ENCODE measurements at places on chromosomes 6 and 20.

GRCh38 chr6:37916675-37917074 is 97.1 kb downstream of the ZFAND3 start:
- no peak for DNase-seq

- DNase-seq: no peak
These were observed 233.1 kb upstream of the ARID1B start for GRCh38 chr6:156544046-156544445.

GRCh38 chr6:123829302-123829953 is 25.8 kb downstream of the NKAIN2 start:
- no peak for DNase-seq

- DNase-seq: no peak
These were observed 480.0 kb upstream of the JAG1 start for GRCh38 chr20:11153819-11154218.

DNA sequence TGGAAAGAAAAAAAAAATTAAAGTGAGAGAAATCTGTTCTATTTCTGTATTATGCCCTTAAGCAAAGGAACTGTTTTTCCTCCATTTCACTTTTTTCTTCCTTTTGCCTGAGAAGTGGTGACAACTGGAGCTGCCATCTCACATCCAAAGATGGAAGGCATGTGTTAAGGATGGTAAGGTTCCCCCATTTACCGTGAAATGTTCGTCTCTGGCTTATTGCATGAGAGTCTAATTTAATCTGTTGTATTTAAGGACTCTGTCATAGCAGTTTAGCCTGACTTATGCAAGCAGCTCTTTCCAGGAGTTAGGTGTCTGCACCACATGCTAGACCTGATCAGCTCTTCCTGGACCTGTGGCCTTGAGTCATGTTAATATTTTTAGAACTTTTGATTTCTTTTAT is 389.5 kb upstream of the MAP3K7 start:
- no peak for DNase-seq

GRCh38 chr6:169208011-169208410 is 45.6 kb downstream of the THBS2 start:
- no peak for DNase-seq

DNA sequence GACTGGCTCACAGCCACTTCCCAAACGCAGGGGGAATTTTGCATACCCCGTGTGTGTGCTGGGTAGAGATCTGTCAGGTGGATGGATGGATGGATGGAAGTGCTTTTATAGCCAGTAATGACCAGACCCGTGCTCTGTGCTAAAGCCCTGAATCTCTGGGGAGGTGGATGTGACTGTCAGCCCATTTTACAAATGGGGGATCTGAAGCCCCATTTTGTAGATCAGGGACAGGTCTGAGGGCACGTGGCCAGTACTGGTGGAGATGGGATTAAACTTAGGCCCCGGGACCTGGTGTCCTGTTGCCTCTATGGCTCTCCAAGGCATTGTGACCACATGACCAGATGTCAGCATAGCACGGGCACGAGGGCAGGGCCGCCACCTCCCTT is 38.2 kb upstream of the ZBP1 start:
- DNase-seq: no peak

DNA sequence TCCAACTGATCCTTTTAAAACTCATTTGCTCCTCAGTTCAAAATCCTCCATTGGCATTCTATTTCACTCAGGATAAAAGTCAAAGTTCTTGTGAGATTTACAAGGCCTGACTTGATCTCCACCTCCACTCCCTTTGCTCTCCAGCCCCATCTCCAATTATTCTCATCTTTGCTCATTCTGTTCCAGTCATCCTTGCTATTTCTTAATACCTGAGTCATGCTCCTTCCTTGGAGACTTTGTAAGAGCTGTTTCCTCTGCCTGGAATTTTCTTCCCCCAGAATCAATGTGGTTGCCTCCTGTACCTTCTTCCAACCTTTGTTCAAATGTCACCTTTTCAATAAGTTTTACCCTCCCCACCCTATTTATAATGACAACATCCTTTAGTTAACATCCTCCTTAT is 373.5 kb downstream of the HTR1B start:
- DNase-seq: no peak

DNA sequence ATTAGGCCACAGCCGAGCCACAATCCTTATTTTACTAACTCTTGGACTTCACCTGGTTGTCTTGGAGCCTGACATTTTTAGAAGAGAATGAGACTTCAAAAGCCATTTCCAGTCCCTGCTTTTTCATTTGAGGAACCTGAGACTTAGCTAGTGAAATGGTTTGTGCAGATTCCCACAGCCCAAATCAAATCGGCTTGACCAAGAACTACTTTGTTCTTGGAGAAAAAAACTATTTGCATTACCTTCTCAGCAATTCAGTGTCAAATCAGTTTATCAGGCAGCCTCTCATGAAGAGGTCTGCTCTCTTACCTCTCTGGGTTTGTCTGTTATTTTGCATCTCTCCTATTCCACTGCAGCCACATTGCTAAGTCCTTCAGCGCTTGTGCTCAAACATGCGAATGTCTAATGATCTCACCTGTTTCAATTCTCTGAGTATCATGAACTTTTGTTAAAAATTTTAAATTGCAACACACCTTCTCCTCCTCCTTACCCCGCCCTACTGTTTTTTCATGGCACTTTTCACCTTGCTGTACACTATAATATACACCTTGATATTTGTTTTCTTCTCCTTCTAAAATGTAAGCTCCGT is 573 bp upstream of the IFNGR1 start:
- no peak for DNase-seq

- no peak for DNase-seq
These were observed 37.2 kb downstream of the TMEM14A start for GRCh38 chr6:52707963-52708680.

DNA sequence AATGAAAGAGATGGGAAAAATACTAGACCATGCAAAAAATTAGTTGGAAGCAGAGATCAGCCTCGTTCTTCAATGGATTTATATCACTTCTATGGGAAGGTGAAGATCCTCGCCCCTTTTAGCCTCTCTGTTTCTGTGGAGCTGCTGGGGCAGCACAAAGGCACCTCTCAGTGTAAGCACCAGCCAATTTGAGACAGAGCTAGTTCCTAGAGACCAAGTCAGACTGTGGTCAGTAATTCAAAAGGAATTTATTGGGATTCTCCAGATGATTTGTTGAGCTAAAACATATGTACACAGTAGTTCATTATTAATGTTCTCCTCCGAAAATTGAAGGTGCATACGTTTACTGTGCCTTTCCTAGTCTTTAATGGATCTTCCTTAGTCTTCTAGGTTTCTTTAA is 42.4 kb downstream of the SCGN start:
- DNase-seq: no peak

DNA sequence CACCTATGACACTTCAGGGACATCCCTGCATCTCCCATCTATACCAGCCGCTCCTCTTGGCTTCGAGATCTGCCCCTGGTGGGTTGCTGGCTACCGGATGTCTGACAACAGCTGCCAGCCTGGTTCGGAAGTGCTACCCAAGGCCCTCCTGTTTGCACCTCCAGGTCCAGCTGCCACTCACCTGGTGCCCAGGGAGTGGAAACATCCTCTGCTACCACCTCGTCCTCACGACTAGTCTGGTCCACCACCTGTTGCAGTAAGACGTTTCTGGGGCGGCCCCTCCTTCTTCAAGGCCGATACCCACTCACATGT is 8.3 kb upstream of the PCMTD2 start:
- no peak for DNase-seq

GRCh38 chr20:36084897-36085613 is 69.5 kb upstream of the EPB41L1 start:
- no peak for DNase-seq

- DNase-seq: no peak
These were observed 104.7 kb upstream of the TMEM170B start for GRCh38 chr6:11432713-11433450.

- DNase-seq: no peak
These were observed 6.8 kb downstream of the CGA start for GRCh38 chr6:87088076-87088475.

DNA sequence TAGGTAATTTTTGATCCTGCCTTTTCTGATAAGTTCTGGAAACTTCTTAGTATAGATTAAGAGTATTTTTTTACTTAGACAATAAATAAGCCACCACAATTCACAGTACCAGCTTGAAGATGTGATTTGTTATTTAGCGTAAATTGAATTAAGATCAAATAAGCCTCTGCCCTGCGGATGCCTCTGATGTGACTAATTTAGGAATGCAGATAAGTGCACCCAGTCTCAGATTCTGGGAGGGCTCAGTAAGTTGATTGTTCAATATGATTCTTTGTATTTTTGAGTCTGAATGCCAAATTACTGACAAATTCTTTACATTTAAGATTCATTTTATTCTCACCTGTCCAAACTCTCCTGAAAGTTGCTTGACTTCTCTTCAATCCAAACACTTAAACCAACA is 147.5 kb downstream of the THBS2 start:
- DNase-seq: no peak

DNA sequence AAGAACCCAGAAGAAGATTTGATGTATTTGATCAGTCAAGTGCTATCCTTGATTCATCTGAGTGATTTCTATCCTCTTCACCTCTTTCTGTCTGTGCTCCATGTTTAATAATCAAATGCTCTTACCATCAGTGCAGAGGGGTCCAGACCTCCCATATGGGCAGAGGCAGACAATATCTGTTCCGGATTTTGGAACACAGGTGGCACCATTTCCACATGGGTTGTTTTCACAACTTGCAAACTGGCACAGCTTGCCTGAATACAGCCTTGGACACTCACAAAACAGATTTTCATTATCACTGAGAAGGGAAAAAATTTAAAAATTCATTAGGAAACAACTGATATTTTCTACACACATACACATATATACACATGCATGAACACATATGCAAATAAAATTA is 228.5 kb downstream of the PHF3 start:
- no peak for DNase-seq

DNA sequence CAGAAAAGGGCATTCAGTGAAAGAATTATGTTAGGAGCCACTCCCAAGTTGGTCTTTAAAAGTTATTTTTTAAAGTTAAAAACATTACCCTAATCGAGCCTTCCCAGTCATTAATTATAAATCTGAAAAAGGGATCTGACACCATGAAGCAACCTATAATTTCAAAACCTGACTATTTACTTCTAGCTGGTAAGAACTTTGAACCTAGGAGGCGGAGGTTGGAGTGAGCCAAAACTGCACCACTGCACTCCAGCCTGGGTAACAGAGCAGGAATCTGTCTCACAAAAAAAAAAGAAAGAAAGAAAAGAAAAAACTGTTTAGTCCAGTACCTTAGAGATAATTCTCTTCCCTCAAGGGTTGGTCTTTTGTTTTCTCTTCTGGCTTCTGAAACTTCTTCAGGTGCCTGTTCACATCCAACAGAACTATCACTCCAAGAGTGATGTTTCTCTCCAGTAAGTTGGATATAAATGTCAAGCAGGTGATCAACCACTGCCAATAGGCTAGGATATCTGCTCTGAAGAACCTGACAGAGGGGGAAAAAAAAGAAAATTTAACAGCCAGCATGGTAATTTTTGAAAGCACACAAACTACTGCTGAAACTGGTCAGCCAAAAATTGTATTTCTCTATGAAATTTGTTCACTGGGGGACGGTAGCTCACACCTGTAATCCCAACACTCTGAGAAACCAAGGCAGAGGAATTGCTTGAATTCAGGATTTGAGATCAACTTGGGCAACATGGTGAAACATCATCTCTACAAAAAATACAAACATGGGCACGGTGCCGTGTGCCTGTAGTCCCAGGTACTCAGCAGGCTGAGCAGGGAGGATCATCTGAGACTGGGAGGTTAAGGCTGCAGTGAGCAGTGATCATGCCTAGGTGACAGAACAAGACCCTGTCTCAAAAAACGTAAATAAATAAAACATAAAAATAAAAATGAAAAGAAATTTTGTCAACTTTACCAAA is 38.2 kb downstream of the MDN1 start:
- no peak for DNase-seq

- no peak for DNase-seq
These were observed 73.7 kb downstream of the GMDS start for GRCh38 chr6:2171728-2172127.

DNA sequence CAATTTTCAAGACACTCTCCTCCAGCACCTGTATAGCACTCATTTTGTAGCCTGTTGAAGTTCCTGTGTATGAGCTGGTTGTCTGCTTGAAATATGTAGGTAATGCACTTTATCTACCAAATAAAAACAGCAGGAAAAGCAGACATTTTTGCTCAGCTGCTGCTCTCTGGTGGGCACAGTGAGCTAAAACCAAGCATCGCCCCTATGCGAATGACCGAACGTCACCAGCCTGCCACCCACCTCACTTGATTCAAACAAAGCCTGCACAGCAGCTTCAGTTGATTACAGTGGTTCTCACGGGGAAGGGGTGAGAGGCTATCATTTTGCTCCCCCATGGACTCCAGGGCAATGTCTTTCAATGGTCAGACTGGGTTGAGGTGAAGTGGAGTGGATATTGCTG is 185.7 kb downstream of the SASH1 start:
- DNase-seq: no peak

DNA sequence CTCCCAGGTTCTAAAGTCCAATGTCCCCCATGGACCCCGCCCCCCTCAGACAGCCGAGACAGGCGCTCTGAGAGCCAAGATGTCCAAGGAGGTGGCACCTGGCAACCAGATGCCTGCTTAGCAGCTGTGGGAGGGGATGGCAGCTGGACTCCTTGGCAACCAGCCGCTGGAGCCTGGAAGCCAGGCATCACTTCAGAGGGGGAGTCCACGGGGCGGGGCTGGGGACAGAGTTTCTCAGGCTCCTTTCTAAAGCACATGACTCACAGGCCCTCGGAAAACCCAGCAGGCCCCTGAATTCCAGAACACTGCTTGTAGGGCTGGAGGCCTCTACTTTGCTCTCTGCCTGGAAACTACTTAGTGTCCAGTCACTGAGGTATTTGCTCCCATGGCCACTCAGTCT is 51.5 kb downstream of the PREX1 start:
- DNase-seq: no peak

DNA sequence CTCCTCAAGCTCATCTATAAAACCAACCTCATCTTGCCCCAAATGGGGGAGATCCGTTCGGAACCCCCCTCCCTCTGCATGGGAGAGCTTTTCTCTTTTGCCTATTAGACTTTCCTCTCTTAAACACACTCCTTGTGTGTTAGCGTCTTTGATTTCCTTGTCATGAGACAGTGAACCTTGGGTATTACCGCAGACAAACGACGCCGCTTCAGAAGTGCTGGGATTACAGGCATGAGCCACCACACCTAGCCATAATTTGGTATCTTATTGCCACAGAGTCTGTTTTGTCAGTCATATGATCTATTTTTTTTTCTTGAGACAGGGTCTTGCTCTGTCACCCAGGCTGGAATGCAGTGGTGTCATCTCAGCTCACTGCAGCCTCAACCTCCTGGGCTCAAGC is 3.6 kb downstream of the SHLD1 start:
- DNase-seq: no peak

GRCh38 chr20:48784273-48784641 is 43.5 kb downstream of the PREX1 start:
- DNase-seq: no peak

- DNase-seq: peak; percentile 75
These were observed 18.6 kb downstream of the TAB2 start for GRCh38 chr6:149335924-149336608.

GRCh38 chr6:133805876-133806275 is 83.0 kb upstream of the TCF21 start:
- DNase-seq: no peak
